ENCODE measurements at places on chromosomes 4 and X.

- DNase-seq = no peak
These were observed 19.9 kb downstream of the FLNA start for GRCh38 chrX:154354516-154354915.

- no peak for DNase-seq
These were observed 56.9 kb downstream of the PCGF3 start for GRCh38 chr4:762211-763190.

DNA sequence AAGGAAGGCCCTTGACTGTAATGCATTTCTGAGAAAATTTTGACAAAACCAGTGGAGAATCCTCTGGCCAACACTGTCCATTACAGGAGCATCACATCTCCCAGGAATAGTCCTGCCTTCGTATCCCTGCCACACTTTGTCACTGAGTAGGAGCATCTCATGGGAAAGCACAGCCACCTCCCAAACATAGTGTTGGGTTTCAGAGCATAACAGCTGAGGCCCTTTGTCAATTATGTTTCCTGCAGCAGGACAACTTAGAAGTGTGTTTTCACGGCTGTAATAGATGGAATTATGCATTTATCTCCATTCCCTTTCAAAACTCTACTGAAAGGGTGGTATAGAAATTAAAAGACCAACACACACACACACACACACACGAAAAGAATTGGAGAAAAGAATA is 91.1 kb upstream of the SMAD1 start:
- DNase-seq = no peak

GRCh38 chr4:2063557-2064275 is 4.6 kb downstream of the NAT8L start:
- no peak for DNase-seq

- no peak for DNase-seq
These were observed 14.0 kb downstream of the ARHGEF6 start for GRCh38 chrX:136766785-136767103.

GRCh38 chr4:507745-508512 is 8.9 kb downstream of the PIGG start:
- no peak for DNase-seq

DNA sequence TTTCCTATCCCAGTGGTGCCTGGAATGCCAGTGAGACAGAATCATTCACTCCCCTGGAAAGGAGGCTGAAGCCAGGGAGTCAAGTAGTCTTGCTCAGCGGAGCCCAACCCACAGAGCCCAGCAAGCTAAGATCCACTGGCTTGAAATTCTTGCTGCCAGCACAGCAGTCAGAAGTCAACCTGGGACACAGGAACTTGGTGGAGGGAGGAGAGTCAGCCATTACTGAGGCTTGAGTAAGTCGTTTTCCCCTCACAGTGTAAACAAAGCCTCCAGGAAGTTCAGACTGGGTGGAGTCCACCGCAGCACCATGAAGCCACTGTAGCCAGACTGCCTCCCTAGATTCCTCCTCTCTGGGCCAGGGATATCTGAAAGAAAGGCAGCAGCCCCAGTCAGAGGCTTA is 283.2 kb upstream of the CPEB2 start:
- no peak for DNase-seq

GRCh38 chr4:185311113-185311888 is 84.4 kb downstream of the LRP2BP start:
- no peak for DNase-seq

- no peak for DNase-seq
These were observed 11.9 kb downstream of the EDNRA start for GRCh38 chr4:147492761-147493160.

- no peak for DNase-seq
These were observed 709.1 kb downstream of the FAT4 start for GRCh38 chr4:126023896-126024295.

GRCh38 chrX:41580423-41581064 is 108.2 kb upstream of the GPR34 start:
- DNase-seq = no peak

GRCh38 chr4:110310795-110311194 is 112.4 kb upstream of the ELOVL6 start:
- DNase-seq = no peak

DNA sequence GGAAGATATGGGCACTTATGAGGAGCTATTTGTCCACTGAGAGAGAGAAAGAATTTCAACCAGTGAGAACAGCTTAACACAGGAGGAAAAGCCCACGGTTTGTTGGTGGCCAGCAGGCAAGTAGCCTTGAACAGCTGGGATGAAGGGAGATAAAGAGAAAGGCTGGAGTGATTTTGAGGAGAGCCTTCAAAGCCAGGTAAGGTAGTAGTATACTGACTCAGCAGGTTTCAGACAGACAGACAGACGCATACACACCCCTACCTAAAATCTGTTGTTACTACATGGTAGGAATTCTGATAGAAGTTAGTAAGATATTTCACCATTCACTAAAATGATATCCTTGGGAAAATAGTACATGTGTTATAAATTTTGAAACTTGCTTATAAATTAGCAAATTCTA is 60.5 kb downstream of the SEC24D start:
- DNase-seq = no peak

All from NCI-H524 (cell line).